ENCODE measurements at places on chromosomes 3 and 15.

GRCh38 chr3:103295974-103296570, 861.3 kb downstream of the ZPLD1 start:
- no peak for DNase-seq

DNA sequence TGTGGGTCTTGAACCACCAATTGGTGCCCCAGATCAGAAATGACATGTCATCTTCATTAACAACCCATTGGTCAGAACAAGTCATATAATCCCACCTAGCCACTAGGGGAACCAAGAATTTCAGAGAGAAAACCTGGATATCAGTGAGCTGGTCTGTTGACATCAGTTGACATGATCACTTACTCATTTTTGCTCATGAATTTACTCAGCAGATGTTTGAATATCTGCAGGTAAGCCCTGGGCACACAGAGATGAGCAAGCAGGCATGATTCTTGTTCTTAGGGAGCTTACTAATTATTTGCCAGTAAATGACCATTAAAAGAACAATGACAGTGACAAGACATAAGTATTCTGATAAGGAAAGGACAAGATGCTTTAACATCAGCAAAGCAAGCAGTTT, 64.3 kb upstream of the PLCL2 start:
- DNase-seq = no peak

DNA sequence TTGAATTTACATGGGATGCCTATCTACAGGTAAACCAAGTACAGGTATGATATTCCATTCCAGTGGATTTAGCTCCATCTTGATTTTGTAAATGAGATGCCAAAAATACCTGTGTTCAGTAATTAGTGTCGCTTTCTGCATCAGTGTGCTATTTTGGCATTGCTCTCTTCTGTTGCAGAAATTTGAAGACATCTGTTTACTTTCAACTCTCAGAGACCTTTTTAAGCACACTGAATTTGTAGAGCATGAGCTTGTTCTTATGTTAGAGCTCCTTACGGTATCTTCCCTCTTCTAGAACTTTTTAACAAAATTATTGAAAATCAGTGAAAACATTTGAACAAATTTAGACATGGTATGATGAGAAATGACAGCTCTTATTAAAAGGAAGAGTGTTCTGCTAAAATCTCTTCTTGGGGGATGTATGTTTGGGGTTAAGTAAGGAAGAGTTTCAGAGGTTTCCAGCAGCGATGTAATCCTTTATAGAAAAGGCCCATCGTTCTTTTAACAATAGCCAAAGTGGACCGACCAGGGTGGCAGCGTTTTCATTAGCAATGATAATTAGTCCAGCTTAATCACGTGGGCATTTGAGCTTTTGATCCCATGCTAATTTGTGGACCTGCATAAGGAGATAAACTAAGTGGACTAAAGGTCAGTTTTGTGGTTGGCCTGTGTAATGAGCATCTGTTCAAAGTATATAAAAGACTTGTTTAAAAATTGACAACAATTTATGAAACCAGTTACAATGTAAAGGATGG, 385.4 kb downstream of the PTPRG start:
- no peak for DNase-seq

GRCh38 chr3:65170390-65171042, 482.7 kb upstream of the ADAMTS9 start:
- no peak for DNase-seq

GRCh38 chr3:164467007-164467406, 611.3 kb downstream of the SI start:
- no peak for DNase-seq

GRCh38 chr3:172314591-172315160, 133.6 kb downstream of the GHSR start:
- no peak for DNase-seq

DNA sequence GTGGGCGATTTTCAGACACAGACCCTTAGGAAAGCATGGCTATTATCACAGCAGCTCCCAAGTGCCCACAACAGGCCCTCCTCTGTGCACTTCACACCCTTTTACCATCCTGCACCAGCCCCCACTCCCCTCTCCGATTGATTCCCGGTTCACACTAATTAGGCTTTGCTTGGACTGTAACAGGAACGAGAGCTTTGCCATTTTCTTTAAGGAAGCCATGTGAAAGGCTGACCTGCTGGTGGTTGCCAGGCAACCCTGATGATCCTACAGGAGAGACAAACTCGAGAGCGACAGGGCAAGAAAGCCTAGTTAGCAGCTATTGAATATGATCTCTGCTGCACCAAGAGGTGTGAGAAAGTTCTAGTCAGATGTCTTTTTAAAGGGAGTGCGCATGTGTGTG, 28.2 kb upstream of the DET1 start:
- DNase-seq = no peak
